Stimulated activated CD4-positive, alpha-beta T cell treated with anti-CD3 and anti-CD28 coated beads, Interleukin-15, amount 100 ng/mL, for 24 hours (primary cell): ENCODE measurements at places on chromosomes 6 and 20.

DNA sequence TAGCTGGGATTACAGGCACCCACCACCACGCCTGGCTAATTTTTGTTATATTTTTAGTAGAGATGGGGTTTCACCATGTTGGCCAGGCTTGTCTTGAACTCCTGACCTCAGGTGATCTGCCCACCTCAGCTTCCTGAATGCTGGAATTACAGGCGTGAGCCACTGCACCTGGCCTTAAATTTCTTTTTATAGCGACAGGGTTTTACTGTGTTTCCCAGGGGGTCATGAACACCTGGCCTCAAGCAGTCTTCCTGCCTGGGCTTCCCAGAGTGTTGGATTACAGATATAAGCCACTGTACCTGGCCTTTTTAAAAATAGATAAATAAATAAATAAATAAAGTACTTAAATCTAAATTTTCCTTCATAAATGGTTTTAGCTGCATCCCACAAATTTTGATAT, 57.5 kb downstream of the LIN28B start:
- no peak for DNase-seq

- DNase-seq = no peak
Observed at GRCh38 chr6:65450451-65450850, 256.6 kb downstream of the EYS start.

DNA sequence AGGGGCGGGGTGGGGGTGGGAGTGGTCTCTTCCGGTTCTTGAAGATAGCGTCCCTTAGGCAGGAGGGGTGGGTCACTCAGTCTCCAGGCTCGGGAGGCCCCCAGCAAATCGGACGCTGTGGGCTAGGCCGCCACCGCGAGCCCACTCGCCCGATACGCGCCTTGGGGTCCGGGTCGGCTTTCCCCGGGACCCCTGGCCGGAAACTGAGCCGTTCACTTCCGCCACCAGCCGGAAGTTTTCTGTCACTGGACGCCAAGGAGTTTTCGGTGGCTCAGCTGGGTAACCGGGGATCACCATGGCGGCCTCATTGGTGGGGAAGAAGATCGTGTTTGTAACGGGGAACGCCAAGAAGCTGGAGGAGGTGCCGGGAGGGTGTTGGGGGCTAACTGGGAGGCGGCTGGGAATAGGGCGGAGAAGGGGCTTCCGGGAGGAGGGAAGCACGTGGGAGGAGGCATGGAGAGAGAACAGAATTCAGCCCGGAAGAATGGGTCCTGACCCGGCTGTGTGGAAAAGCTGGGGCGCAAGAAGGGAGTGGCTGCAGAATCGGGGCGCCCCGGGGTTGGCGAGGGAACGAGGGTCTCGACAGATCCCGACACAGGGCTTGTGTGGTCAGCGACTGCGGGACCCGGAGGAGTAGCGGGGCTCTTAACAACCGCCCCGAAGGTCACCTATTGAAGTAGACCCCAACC, at the start of gene ITPA:
Gene ITPA (plus strand): TSS at position 242 of the 689 bp plus-strand sequence. CDS start 54 bp downstream, at position 296.
- peak; percentile 80 for DNase-seq

DNA sequence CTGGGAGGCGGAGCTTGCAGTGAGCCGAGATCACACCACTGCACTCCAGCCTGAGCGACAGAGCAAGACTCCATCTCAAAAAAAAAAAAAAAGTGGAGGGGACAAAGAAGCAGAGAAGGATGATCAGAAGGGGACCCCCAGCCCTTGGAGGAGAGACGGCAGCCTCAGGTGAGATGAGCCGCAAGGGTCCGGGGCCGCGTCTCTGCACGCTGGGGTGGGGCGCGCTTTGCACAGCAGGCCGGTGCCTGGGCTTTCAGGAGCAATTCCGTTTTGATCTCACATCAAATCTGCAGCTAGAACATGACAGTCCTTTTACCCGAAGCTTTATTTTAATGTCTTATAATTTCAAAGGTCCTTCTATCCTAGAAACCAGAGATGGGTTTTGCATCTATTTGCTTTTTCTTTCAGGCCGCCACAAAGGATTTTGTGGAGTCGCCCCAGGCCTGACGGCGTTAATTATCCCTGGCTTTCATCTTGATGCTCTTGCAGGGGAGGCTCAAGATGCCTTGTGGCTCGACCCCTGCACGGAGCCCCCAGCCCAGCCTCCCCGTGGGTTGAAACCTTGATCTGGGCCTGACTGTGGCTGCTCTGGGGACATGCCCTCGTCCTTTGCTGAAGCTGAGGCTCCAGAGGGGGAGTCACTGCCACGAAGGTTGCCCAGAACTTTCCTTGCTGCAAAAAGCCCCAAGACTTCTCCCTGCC, 17.3 kb downstream of the HRH3 start:
- no peak for DNase-seq

DNA sequence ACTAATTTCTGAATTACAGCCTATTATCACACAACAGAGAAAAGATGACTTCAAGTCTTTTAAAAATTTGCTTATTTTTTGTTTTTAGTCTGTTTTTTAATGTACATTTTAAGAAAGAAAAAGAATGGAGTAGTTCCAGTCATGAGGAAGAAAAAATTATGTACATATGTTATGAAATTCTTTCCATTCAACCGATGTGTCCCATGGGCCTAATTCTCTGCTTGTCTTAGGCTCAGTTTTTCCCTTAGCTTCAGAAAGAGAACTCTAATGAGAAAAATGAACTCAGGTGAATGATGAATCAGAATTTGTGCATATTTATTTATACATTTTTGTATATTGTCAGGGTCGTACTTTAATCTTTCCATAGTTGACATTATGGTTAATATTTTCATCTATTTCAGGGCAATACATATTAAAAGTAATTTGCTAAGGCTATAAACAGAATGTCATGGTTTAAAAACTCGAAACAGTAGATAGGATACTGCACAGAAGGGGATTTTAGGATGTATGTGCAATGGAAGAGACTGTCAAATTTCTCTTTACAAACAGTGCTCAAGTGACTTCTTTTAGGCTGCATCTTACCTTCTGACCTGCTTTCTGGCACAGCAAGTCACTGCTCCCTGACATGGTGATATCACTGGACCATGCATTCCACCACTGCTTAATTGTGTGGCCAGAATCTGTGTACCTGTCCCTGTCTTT, 153.1 kb downstream of the EPHA7 start:
- DNase-seq = no peak

GRCh38 chr6:16295471-16295870, 57.1 kb downstream of the GMPR start:
- no peak for DNase-seq
